Activated T-cell treated with anti-CD3 and anti-CD28 coated beads for 48 hours (primary cell): ENCODE measurements at places on chromosomes 2 and 18.

- no peak for DNase-seq
Observed at GRCh38 chr2:556485-556884, 120.7 kb downstream of the TMEM18 start.

DNA sequence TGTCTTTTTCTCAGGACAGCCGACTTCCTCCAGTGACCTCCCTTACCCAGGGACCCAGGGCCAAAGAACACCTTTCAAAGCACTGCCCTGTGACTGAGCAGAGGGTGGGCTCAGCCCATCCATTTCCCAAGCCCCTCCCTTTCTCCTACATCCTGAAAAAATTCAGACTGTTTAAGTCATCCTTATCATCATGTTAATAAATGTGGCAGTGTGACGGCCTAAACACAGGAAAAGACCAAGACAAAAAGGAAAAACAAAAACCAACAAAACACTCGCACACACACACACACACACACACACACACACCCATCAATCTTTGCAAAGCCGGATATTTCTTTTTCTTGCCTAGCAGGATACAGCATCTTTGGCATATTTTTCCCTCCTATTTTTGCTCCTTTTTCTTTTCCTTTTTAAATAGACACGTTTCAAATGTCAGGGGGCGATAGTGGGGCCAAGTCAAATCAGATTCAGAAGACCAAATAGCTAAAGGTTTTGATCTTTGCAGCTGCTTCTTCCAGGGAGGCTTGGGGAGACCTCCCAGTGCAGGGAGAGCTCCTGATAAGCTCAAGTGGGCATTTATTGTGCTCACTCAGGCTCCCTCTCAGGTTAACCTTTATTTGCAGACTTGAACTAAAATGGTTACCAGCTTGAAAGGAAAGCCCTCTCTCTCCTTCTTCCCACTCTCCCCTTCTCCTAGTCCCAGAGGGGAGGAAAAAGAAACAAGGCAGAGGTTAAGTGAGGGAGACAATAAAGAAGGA lies 39.5 kb upstream of the NRP2 start:
- no peak for DNase-seq

DNA sequence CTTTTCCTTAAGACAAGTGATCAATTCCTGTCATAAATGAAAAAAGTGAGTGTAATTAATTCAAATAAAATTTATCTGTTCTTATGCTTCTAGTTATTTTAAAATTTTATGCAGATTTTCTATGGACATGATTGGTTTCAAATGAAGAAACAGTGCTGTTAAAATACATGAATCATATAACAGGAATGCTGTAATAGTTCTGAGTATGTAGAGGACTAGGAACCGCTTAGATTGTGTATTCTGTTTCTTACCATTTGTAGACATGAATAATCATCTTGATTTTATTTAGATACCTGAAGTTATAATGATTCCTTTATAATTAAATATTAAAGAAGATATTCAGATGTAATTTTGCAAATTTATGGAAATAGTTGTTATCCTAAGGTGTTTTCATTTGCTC lies 3.5 kb downstream of the ACTR2 start:
- no peak for DNase-seq

DNA sequence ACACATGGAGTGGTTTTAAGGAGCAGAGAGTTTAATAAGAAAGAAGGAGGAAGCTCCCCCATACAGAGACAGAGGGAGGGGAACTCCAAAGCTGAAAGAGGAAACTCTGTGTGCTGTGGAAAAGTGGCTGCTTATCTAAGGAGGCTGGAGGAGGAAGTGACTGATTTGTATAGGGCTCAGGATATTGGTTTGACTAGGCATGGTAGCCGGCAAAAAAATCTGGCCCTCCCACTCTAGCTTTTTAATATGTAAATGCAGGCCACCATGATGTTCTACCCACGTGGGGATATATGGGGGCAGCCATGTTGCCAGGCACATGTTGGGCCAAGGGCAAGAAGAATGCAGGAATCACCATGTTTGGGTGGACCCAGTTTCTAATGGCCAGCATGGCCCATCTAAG lies 64.3 kb downstream of the HNMT start:
- no peak for DNase-seq

DNA sequence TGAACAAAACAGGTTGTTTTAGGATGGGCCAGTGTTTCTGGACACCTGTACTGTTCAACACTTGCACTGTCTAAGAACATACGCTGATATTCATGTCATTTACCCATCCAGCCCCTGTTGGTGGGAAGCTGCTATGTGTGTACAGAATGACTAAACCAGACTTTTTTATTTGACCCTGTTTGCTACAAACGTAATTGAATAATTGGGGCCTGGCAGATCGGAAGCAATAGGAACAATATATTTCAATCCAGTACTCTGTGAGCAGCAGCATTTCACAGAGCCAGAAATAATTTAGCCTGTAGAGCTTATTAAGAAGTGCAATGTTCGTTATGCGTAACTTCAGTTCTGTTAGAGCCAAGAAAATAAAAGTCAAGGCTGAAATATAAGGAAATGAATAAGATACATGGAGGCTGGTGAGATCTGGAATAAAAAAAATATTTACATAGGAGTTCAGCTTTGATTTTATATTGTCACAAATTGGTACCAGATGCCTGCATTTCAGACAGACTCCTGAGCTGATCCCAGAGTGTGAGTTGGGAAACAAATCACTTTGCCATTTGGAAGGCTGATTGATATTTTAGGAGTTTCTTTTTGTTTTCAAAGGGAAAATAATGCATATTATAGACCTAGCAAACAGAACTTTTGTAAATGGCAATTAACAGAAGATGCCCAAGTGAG lies 19.7 kb downstream of the CABLES1 start:
- no peak for DNase-seq

DNA sequence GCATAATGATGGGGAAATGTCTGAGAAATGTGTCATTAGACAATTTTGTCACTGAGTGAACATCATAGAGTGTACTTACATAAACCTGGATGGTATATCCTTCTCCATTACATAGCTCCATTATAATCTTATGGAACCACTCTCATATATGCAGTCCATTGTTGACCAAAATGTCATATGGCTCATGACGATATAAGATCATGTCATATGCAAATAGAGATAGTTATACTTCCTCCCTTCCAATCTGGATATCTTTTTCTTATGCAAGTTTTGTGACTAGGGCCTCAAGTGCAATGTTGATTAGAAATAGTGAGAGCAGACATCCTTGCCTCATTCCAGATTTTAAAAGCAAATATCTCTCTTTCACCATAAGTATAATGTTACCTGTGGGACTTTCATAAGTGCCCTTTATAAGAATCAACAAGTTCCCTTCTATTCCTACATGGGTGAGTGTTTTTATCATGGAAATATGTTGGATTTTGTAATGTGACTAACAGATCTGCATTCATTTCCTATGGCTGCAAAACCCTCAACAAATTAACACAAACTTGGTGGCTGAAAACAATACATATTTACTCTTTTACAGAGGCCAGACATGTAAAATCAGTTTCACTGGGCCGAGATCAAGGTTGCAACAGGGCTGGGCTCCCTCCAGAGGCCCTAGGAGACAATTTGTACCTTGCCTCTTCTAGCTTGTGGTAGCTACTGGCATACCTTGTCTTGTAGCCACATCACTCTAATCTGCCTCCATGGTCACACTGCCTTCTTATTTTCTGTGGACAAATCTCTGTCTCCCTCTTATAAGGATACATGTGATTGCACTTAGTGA lies 21.6 kb upstream of the SULT1C4 start:
- no peak for DNase-seq

- DNase-seq = no peak
Observed at GRCh38 chr2:241926541-241927311, 57.2 kb downstream of the RTP5 start.

GRCh38 chr18:50878345-50879301 lies at the start of gene ME2:
Gene ME2, plus strand, starts transcription at chr18:50879118. Its CDS starts 16,703 bp downstream, at chr18:50895821.
- peak; percentile 94 for DNase-seq

- no peak for DNase-seq
Observed at GRCh38 chr18:53191634-53192033, 851.6 kb downstream of the DCC start.

DNA sequence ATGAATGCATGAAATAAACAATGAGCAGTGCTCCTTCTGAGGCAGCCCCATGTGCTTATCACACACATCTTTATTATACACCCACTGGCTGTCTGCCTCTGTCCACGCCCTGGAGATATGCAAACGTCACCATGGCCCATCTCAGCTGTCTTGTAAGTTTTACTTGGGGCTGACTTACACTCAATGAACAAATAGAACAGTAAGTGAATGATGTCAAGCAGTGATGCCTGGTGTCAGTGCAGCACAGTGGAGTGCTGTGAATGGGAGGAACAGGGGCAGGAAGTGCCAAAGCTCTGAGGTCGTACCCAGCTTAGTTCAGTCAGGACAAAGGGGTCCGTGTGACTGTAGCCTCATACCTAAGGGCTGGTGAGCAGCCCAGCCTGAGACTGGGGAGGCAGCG lies 659.5 kb upstream of the HS6ST1 start:
- no peak for DNase-seq

GRCh38 chr18:37668971-37669747 lies 103.6 kb upstream of the CELF4 start:
- DNase-seq = no peak

GRCh38 chr2:32262105-32262504 lies 2.6 kb downstream of the NLRC4 start:
- DNase-seq = no peak

DNA sequence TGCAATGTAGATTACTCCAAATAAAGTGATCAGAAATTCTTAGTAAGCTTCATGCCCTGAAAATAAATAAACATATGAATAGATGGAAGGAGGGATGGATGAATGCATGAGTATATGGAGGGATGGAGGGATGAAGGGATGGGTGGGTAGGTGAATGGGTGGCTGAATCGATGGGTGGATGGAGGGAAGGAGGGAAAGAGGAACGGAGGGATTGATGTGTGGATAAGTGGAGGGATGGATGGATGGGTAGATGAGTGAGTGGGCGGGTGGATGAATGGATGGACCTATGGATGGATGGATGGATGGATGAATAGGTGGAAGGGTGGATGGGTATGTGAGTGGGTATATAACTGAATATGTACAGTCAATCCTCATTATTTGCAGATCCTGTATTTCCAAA lies 276.7 kb upstream of the ACVR2A start:
- DNase-seq = no peak

DNA sequence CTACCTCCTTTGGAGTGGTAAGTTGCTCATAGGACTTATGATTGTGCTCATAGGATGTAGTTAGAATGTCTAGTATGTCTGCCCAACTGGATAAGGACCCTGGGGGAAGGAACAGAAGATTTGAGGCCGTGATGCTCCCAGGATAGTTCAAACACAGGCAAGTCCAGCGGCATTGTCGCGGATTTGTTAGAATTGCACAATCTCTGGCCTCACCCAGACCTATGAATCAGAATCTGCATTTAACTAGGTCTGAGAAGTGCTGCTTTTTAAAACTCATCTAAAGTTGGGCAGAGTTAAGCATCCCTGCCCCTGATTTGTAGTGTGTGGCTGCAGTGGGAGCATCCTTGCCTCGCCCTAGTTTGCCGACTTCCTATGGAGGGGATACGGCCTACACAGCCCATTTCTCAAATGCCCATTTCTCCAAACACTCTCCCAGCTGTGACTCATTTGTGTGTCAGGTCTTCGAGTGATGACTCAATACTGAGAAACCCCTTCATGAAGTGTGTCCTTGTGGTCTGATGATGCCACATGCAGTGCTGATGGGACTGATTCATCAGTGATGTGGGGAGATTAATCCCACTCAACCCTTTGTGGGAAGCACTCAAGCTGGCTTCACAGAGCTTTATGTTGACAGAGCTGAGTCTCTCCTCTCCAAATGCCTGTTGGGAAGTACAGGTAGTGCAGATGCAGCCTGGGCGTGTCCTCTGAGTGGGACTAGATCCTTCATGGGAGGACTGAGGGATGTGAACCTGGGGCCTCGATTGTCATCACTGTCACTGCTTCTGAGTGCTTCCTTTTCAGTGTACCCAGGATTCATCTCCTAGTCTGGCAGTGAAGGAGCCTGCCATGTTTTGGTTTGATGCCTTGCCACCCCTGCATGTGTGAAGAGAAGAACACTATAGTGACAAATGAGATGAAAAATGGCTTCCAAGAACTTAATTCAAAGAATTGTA lies 18.7 kb downstream of the SMIM21 start:
- peak; percentile 42 for DNase-seq

DNA sequence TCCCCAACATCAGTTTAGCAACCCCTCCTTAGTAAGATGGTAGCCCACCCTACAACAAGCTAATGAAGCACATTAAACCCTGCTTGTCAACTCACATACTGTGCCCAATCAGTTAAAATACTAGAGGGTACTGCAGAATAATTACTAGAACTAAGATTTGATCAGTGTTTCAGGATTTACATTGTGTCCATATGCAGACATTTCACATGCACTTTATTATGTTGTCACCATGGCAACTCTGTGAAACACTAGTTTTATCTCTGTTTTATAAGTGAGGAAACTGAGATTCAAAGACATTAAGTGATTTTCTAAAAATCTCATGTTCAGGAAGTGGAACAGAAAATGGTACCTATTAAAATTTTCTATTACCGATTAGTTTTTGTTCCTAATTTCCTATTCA lies 61.7 kb downstream of the CYBRD1 start:
- no peak for DNase-seq

DNA sequence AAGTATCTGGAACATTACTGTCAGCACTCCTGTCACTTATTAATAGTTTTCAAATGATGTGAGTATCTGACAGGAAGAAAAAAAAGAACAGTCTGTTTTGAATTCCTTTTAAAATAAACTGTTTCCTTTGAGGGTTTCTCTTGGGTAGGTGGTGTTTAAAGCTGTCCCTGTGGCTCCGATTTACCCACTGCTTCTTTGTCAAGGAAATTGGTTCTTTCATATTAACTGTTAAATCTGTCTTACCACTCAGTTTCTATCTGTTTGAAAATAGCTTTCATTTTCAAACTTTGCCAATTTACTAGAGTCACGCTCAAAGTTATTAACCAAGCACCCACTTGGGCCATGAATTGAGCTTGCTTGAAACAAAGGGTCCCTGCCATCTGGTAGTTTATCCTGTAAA lies 614.6 kb upstream of the NXPH2 start:
- no peak for DNase-seq

DNA sequence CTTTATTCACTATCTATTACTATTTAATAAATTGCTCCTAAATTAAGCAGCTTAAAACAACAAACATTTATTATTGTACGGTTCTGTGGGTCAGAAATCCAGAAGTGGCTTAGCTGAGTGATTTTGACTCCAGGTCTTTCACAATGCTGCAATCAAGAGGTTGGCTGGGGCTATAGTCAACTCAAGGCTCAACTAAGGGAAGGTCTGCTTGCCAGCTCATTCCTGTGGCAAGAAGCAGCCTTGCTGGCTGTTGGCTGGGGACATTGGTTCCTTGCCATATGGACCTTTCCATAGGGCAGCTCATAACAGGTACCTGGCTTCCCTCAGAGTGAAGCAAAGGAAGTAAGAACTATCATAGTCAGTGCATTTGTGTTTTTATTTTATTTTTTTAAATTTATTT lies 5.0 kb upstream of the MRPL19 start:
- DNase-seq = no peak

DNA sequence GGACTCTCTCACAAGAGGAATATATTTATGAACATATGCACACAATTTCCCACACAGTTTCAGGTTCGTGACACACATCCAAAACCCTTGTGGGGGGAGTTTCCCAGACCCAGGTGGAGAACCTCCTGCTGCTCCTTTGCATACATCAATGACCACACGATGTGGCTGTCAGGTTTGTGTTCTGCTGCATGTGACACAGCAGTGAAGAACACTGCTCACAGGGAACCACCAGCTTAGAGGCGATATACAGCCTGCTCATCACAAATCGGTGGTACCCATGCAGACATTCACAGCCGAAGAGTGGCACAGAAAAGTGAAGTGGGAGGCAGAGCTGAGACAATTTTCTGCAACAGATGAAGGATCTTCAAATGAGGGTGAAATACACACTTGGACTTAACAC lies 175.6 kb upstream of the ZFP36L2 start:
- DNase-seq = peak; percentile 21
